ENCODE measurements at places on chromosomes 11 and 22. TPM values are rescaled to one million over a fixed set of nuclear protein-coding genes. Genes with fewer than 3 reads are reported as not detected.

DNA sequence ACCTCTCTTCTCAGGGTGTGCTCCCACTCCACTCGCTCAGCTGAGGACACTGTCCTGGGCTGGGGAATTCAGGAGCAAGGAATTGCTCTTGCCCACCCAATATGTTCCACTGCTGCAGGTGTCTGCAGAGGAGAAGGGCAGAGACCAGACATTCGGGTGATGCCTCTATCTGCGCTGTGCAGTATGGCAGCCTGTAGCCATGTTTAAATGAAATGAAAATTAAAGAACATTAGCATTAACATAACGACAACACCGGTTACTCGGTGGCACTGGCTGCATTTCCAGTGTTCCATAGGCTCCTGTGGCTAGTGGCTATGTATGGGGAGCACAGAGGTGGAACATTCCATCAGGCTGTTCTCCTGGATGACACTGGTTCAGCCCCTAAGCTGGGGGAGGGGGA lies 104.4 kb downstream of the NECTIN1 start:
- DNase-seq = no peak

DNA sequence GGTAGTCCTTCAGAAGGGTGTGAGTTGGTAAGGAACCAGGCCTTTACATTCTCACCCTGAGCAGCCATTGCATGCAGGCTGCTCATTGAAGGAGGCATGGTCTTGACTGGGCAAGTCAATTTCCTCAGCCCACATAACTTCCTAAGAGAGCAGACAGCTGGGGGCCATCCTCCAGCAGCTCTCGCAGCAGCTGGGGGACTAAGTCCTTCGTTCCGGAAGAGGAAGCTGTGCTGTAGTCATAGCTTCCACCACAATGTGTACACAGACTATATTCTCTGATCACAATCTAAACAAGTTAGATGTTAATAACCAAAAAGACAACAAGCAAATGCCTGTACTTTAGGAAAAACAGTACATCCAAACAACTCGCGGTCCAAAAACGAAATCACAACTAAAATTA lies 30.1 kb upstream of the MPPED1 start:
- no peak for DNase-seq

- DNase-seq = no peak
Measured at GRCh38 chr11:134349109-134349801, 17.5 kb downstream of the GLB1L2 start.

GRCh38 chr11:19961225-19961624 lies 199.1 kb downstream of the DBX1 start:
- no peak for DNase-seq

GRCh38 chr11:15136166-15136565 lies 21.4 kb downstream of the INSC start:
- DNase-seq = no peak

GRCh38 chr22:44935724-44936123 lies 74.1 kb downstream of the PHF21B start:
- DNase-seq = no peak

DNA sequence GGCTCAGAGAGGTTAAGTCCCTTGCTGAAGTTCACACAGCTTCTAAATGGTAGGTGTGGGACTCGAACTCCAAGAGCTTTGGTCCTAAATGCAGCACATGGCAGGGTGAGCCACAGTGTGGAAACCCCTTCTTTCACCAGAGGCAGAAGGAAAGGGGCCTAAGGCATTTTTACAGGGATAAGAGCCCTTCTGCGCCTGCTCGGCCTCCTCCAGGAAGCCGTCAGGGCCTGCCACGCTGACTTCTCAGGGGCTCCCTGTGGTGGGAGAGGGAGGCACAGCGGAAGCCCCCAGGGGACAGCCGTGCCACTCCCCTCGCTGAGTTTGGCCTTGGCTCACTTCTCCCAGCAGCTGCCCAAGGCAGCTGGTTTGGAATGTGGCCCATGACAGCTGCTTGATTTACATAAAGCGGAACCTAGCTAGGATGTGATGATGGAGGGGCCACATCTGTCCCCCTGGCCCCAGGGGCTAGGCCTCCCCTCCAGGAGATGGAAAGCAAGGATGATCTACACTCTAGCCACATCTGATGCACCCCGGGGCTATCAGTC lies 35.4 kb downstream of the CD82 start:
- no peak for DNase-seq

- DNase-seq = no peak
Measured at GRCh38 chr22:39773976-39774539, 119.5 kb downstream of the ENTHD1 start.

GRCh38 chr11:77411137-77411707 lies 62.7 kb downstream of the PAK1 start:
- no peak for DNase-seq

- DNase-seq = no peak
Measured at GRCh38 chr22:46546466-46547178, 9.2 kb upstream of the CELSR1 start.

Gene MYBPC3
- total RNA-seq = 0.48 TPM

Gene EFCAB6
- 1.3 TPM for total RNA-seq

Gene TRIM49D1
- total RNA-seq = not detected

Gene SAC3D1
- 12.3 TPM for total RNA-seq

Gene MPST
- 63.8 TPM for total RNA-seq

Gene IFT27
- total RNA-seq = 21.4 TPM

Measured in mesenteric fat pad (tissue), 1 donor.